Left renal cortex interstitium (tissue), 4 donors: ENCODE measurements at places on chromosomes 4 and X. TPM values are rescaled to one million over a fixed set of nuclear protein-coding genes. Genes with fewer than 3 reads are reported as not detected.

Gene WDR17
- polyA plus RNA-seq = 8.5 TPM

DNA sequence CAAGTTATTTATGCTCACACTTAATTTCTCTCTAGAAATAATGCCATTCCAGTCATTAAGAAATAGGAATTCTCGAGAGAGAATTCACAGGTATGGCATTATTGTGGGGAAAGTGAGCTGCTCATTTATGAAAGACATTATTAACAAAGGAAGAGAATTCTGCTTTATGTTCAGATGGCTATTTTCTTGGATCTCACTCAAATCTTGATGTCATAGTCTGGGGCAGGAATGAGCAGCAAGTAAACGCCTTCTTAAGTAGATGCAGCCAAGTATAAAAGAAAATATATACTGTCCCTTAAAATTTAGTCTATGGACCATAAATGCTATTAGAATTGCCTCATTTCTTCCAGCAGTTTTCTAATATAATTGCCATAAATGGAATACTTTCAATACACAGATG lies 58.2 kb upstream of the FBXW7 start:
- no peak for DNase-seq

Gene ANAPC10
- 23.0 TPM for polyA plus RNA-seq

Gene CLIC2
- 3.9 TPM for polyA plus RNA-seq

GRCh38 chrX:130716346-130716745 lies 186.7 kb downstream of the ENOX2 start:
- DNase-seq = no peak

GRCh38 chr4:142414366-142414990 lies 431.6 kb downstream of the INPP4B start:
- DNase-seq = no peak

- DNase-seq = no peak
These were observed 73.0 kb upstream of the SCOC start for GRCh38 chr4:140300271-140300970.

- no peak for DNase-seq
These were observed 27.8 kb downstream of the PPP2R2C start for GRCh38 chr4:6444582-6444981.

Gene RPGR
- polyA plus RNA-seq = 11.7 TPM

Gene UGT2B15
- not detected for polyA plus RNA-seq

- no peak for DNase-seq
These were observed 73.0 kb upstream of the PJA1 start for GRCh38 chrX:69238114-69238886.
